ENCODE measurements at places on chromosomes 5 and 9. TPM values are rescaled to one million over a fixed set of nuclear protein-coding genes. Genes with fewer than 3 reads are reported as not detected.

- no peak for DNase-seq
Measured at GRCh38 chr5:59058969-59059687, 476.3 kb downstream of the RAB3C start.

- DNase-seq = no peak
Measured at GRCh38 chr9:99745085-99745484, 76.6 kb upstream of the NR4A3 start.

DNA sequence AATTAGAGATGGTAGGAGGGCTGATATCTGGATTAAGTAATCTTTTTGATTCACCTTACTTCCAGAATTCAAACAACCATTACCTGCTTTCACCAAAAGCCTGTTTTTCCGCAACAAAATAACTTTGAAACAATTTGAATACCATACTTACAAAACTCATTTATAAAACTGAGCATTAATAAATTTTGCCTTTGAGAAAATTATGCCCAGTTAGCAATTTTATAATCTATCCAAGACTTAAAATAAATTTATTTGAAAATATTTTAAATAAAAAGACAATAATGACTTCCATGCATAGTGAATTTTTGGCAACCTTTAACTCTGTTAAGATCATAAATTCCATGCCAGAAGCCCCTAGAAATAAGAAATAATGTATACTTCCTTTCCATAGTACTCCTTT, 71.3 kb upstream of the FTMT start:
- DNase-seq = no peak

GRCh38 chr9:135827301-135827700, 80.0 kb downstream of the CAMSAP1 start:
- no peak for DNase-seq

GRCh38 chr9:98549401-98549800, 159.3 kb downstream of the GABBR2 start:
- no peak for DNase-seq

DNA sequence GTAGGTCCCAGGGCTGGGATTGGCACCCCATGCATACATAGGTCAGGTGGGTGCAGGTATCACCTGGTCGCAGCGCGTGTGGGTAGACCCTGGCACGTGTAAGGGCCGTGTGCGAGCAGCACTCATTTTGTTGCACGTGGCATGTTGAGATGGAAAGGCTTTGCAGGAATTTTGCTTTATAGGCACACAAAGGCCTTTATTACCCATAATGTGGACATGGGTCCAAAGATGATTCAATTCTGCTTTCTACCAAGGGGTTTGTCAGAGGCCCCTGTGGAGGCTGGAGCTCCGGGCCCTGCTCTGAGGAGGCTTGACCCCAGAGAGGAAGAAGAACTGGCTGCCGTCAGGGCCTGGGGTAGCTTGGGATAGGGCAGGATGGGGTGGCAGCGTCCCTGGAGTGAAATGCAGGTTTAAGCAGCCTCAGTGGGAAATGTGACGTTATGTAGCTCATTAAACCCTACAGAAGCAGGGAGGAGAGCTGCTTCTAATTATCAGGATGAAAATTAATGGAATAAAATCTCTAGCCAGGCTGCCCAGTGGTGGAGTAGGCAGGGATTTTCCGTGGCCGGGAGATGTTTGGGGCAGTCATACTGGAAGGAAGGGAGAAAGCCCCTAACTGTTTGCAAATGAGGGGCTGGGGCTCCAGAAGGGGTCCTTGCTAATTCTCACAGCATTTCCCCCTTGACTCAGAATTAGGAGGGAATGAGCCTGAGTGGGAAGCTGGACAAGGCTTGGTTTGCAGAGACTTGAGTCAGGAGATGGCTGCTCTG, 103.3 kb upstream of the PITX1 start:
- no peak for DNase-seq

DNA sequence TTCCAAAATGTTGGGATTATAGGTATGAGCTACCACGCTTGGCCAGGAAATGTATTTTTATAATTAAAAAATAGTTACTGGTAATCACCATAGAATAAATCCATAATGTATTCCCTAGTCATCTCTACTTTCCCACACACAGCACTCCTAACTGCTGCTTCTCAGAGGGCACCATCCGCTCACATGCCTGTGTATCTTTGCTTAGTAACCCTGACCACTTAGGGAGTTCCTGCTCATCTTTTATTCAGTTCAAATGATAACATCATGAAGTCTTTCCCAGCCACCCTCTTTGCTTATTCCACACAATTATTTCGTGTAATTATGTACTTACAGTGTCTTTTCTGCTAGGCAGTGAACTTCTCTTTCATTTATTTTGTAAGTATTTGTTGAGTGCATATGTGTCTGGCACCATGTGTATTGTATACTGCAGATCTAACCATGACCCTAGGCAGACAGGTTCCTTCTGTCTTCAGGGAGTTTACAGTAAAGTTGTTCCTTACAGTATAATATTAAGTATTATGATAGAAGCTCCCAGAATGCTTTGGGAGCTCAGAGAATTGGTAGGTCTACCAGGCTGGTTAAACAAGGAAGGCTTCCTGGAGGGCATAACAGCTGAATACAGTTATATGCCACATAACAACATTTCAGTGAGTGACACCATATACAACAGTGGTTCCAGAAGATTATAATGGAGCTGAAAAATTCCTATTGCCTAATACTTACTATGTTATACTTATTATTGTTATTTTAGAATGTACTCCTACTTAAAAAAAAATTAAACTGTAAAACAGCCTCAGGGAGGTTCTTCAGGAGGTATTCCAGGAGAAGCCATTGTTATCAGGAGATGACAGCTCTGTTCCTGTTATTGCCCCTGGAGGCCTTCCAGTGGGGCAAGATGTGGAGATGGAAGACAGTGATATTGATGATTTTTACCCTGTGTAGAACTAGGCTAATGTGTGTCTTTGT, 39.2 kb downstream of the DCAF10 start:
- no peak for DNase-seq

DNA sequence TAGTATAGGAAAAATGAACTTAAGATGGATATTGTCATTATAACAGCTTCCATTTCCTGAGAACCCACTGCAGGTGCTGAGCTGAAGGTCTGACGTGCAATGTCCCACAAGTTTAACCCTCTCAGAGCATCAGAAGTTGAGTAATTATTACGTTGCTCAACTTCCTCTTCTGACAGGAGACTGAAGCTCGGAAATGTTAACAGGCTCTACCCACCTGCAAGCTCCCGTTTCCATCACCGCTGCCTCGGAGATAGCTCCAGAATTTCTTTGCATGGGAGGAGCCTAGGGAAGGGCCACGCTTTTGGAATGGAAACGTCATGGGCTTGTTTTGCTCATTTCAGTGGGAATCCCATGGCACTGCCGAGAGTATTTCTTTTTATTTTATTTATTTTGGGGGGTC, 1.0 kb upstream of the NTMT1 start:
- no peak for DNase-seq

GRCh38 chr5:16152601-16153568, 26.7 kb downstream of the MARCHF11 start:
- no peak for DNase-seq

DNA sequence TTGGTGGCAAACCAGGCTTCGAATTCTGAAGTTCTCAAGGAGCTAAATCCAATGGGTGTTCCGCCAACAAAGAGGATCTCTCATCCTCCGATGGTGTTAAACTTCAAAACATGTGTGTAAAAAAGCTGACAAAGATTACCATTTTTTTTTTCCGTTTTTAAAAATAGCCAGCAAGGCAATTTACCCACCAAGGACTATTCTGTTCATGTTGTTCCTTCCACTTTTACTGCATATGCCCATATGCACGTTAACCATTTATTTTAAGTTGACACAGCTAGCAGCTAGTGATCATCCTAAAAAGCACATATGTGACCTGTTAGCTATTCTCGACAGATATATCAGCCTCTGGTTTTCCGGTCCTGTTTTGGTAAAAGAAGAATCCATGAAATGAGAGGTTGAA, 326.7 kb downstream of the PLK2 start:
- DNase-seq = no peak

DNA sequence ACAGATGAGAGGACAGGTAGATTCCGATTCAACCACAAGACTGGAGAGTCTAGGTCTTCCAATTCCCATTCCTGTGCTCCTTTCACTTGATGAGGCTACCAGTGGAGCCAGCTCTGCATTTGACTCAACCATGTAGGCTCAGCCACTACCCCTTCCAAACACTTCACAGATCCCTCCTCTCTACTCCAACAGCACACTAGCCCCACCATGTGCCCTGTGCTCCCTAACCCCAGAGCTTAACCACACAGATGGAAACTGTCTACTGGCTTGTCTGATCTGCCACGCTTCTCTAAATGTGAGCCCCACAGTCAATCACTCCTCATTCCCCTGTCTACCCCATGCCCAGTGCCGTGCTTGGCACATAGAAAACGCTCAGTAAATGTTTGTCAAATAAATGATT, 508.2 kb downstream of the CDK5RAP2 start:
- DNase-seq = no peak

GRCh38 chr5:170612256-170612678, 108.4 kb downstream of the KCNIP1 start:
- DNase-seq = no peak

GRCh38 chr9:98316445-98317133, 61.1 kb upstream of the TBC1D2 start:
- DNase-seq = no peak

DNA sequence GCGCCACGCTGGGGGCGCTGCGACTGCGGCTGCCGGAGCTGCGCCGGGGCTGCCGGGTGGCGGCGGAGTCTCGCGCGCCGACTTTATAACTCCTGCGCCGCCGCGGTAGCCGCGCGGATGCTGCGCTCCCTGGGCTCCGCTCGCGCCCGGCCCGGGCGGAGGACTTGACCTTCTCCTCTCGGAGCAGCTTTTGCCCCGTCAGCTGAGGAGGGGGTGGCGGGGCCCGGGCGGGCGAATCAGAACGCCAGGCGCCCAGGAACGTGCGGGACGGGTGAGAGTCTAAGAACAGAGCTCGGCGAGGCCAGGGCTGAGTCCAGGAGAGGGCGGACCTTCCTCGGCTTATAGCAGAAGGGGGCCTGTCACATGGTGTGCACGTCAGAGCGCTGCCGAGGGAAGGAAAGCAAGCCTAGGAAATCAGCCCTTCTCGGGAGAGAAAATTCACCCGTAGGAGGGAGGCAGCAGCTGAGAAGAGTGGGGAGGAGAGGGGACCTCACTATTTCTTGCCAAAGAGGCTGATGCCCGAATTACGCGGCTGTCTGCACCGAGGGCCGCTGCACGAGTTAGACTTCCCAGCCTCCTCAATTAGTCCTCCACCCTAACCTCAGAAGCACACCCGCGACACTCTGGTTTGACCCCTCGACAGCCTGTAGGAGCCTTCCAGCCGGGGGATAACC, at the start of gene FOXD1:
FOXD1 (minus strand) TSS at position 315 of the 674 bp plus-strand sequence. CDS start 415 bp downstream, outside the sequence.
- peak; percentile 88 for DNase-seq

GRCh38 chr5:40486437-40487275, 193.1 kb upstream of the PTGER4 start:
- DNase-seq = no peak

GRCh38 chr5:78569441-78569840, 79.1 kb downstream of the LHFPL2 start:
- peak; percentile 84 for DNase-seq

- no peak for DNase-seq
Measured at GRCh38 chr9:69120380-69121154, 53.5 kb upstream of the TJP2 start.

- DNase-seq = no peak
Measured at GRCh38 chr9:92650839-92651621, 18.9 kb downstream of the IPPK start.

DNA sequence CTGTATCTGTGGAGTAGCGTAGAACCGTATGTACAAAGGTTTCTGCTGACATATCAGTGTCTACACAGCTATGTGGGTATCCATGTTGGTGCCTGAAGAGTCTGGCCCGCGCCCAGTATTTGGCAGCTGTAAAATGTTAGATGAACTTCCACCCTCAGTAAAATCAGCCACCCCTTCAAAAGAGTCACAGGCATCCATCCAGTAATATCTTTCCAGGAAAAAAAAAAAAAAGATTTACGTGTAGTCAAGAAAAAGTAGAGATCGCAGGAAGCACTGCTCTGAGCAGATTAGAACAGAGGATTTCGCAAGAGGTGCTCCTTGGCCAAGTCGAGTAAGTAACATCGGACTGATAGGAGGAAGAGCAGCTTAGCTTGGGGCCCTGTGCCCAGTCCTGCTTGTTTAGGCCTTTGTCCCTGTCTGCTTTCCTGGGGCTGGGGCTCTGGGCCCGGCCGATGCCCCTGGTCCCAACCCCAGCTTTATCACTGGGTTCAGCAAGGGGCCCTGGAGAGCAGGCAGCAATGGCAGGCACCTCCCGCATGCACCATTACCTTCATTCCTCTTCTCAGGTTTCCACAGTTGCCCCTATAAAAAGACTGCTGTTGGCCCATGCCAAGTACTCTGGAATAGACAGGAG, 21.2 kb downstream of the DAPK1 start:
- DNase-seq = no peak

- DNase-seq = no peak
Measured at GRCh38 chr5:113036826-113037225, 60.2 kb downstream of the DCP2 start.

The PCDHGB6 gene
- polyA plus RNA-seq = 6.8 TPM

The PPP2R2B gene
- polyA plus RNA-seq = 13.8 TPM

The LOX gene
- 52.9 TPM for polyA plus RNA-seq

The TMOD1 gene
- 2.0 TPM for polyA plus RNA-seq

The PCDHB6 gene
- 3.8 TPM for polyA plus RNA-seq

The CNTNAP3 gene
- 5.6 TPM for polyA plus RNA-seq

The CA9 gene
- 0.31 TPM for polyA plus RNA-seq

The INSL4 gene
- polyA plus RNA-seq = not detected
